ENCODE measurements at places on chromosomes 6 and 20.

GRCh38 chr6:14621518-14621917 lies 503.9 kb downstream of the CD83 start:
- DNase-seq, result no peak

DNA sequence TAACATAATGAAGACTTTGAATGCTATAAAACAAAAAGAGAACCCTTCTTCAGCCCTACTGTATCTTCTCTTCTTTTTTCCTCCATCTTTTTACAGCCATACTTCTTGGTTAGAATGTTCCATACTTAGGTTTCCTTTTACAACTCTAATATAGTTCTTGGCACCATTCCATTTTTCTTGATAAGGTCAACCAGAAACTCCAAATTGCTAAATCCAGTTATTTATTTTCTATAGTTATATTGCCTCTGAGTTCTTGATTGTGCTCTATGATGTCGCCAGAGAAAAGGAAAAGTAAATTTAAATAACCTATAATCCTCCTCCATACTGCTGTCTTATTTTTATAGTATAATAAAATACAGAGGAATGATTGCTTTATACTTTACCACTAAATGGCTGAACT lies 26.7 kb upstream of the COL10A1 start:
- no peak for DNase-seq

- no peak for DNase-seq
These were observed 45.1 kb downstream of the HNF4A start for GRCh38 chr20:44400671-44400969.

- no peak for DNase-seq
These were observed 136.8 kb downstream of the JARID2 start for GRCh38 chr6:15382712-15383111.

DNA sequence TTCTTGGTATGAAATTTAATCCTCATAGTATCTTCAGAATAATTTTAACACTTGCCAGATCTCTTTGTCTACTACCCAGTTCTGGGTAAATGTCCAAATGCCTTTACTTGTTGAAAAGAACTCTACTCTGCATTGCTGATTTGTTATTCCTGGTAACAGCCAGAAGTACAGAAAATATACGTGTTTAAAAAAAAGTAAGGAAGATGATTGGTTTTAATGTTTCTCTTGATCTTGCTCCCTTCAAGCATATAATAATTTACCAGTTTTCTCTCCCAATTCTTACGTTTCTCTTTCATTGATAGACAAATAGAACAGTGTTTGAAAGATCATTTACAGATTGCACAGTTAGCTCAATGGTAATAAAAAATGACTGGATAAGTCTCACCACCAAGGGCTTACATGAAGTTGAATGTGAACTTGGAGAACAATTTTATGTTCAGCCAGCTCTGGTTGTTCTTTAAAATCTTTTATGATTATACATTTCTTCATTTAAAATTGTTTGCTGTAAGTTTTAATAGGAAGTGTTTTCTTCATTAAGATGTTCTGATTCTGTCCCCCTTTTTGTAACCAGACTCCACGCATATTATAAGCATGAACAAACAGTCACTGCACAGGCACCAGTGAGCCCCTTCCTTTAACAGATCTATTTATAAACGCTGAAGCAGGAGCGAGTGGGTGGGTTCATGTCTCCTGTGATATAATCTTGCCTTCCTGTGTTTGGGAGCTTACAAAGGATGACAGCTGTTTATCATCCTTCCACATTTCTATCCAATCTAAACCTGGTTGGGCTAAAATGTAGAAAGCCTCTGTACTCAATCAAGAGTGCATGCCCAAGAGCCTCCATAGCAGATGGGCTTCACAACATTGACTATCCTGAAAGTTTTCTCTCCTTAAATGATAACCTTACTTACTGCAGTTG lies 299.5 kb downstream of the PRL start:
- DNase-seq, result no peak

GRCh38 chr6:77893391-77893790 lies 240.6 kb downstream of the MEI4 start:
- DNase-seq, result no peak

GRCh38 chr6:7543789-7544424 lies 2.4 kb downstream of the DSP start:
- DNase-seq, result no peak

DNA sequence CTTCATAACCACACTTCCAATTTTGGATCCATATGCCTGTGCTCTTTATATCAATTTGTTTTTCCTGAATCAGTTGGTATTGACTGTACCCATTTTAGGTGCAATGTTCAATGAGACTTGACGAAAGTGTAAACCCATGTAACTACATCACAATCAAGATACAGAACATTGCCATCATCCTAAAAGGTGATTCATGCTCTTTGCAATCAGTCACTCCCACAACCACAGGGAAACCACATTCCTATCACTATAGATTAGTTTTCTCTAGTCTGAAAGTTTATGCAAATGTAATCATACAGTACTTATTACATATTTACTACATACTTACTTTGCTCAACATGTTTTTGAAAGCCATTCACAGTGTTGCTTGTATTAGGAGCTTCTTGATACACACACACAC lies 167.4 kb downstream of the ADGRG6 start:
- no peak for DNase-seq

- DNase-seq, result no peak
These were observed 61.9 kb upstream of the PKIB start for GRCh38 chr6:122548281-122548680.

DNA sequence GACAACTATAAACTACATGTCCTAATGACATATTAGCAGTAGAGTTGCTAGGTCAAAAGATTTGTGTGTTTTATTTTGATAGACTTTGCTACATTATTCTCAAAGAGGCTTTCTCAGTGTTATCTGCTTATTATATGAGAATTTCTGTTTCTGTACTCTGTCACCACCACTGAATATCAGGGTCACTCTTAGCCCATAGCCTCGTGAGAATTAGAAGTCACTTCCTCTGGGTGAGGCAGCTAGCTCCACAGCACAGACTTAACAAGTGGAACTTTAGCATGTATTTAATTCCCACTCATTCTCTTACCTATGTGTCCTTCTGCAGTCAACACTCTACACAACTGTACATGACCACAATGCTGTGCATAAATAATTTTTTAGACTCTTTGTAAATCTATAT lies 6.7 kb downstream of the PHACTR2 start:
- DNase-seq, result no peak

GRCh38 chr20:21301940-21302663 lies 1.0 kb upstream of the XRN2 start:
- DNase-seq, result no peak
